ENCODE measurements at places on chromosomes 2 and 18. TPM values are rescaled to one million over a fixed set of nuclear protein-coding genes. Genes with fewer than 3 reads are reported as not detected.

CAVIN2 gene
- polyA plus RNA-seq: 58.2 TPM

QPCT gene
- 9.7 TPM for polyA plus RNA-seq

HOXD1 gene
- 1.5 TPM for polyA plus RNA-seq

PSMA8 gene
- 0.11 TPM for polyA plus RNA-seq

MYOM1 gene
- polyA plus RNA-seq: 472 TPM

RTP5 gene
- not detected for polyA plus RNA-seq

NGEF gene
- polyA plus RNA-seq: 1.8 TPM

ANKRD62 gene
- 0.04 TPM for polyA plus RNA-seq

GRCh38 chr2:160630801-160631590 is 137.4 kb upstream of the RBMS1 start:
- peak; percentile 76 for DNase-seq

GRCh38 chr2:677959-678550 is 849 bp upstream of the TMEM18 start:
- peak; percentile 53 for DNase-seq

GRCh38 chr18:8423051-8423557 is 186.1 kb upstream of the RAB12 start:
- DNase-seq: peak; percentile 18

DNA sequence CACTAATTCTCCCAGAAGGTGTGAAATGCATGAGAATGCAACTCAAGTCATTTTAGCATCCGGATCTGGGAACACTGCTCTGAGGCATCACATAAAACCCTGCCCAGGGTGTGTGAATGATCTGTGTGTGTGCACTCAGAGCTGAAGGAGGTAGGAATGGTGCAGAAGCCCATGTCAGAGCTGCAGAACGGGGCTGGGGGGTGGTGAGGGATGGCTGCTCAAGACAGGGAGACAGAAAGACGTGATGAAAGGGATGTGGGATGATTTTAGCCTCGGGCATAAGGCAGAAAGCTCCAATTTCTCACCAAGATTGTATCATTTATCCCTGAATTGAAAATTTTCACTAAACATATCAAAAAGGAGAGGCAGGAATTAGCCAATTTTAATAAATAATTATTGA is 369.1 kb downstream of the EIPR1 start:
- no peak for DNase-seq

DNA sequence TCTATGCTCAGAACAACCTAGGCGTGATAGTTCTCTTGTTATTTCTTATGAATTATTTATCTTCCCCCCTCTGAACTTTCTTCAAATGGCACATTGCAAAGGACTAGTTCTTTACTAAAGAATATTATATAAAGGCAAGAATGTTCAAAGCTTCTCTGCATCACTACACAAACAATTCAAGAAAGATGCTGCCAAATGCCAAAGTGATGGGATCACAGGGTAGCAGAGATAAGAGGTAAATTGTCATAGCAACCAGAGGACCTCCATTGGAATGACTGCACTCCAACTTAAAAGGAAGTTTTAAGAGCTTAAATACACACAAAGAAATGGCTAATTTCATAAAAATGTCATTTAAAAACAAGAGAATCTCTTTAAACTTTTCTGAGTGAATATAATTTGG is 72.8 kb downstream of the AQP4 start:
- DNase-seq: no peak

GRCh38 chr2:239224955-239225354 is 175.9 kb downstream of the HDAC4 start:
- no peak for DNase-seq

GRCh38 chr2:72999729-73000725 is 71.5 kb downstream of the SFXN5 start:
- DNase-seq: no peak

DNA sequence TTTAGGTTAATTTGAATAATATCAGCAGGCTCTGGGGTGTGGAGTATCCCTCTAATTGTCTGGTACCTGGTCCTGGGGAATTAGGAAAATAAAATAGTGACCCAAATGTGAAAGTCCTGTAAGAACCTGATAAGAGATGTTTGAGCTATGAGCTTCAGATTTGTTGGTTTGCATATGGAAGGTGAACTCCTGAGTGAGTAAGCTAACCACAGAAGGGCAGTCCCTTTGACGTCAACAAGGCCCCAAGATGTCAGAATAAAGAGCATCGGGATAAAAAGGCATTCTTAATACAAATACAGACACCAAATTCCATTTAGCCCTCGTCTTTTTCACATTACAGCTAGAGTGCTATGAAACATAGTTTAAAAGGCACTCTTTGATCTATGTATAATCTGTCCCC is 1366.3 kb upstream of the TMEFF2 start:
- DNase-seq: no peak

GRCh38 chr2:18194161-18194560 is 315.7 kb downstream of the KCNS3 start:
- DNase-seq: no peak

- DNase-seq: no peak
Measured at GRCh38 chr2:8480915-8481314, 200.9 kb upstream of the ID2 start.

DNA sequence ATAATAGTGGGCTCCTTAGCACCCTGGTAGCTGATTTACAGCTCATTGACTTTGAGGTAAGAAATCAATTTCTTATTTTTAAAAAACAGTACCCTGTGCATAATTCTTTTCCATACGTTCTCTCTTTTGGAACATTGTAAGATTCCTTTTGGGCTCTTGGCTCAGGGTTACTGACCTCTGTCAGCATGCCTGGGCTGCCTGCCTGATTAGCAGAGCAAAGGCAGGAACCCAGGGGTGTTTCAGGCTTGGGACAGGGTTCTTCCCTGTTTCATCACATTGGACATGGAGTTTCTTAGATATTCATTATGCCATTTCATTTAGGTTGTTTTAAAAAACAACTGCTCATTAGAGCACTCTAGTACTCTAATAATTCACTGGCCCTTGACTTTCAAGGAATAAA is 73.8 kb upstream of the ITM2C start:
- DNase-seq: no peak

- DNase-seq: no peak
Measured at GRCh38 chr2:207694811-207695281, 16.6 kb upstream of the CCNYL1 start.

DNA sequence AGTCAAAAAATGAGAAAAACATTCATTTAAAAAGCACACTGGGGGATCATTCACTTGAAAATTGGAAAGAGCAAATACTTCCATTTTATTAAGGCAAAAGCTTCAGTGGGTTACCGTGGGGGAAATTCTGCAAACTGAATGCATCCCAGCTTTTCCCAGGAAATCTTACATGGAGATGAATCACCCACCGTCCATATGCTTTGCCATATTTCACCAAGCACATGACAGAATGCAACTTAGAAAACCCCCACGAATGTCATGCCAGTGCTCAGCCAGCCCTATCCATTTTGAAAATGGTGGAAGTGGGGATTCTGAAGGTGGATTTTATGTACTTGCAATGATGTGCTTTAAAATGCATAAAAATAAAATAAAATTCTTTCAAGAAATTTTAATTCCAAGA is 485.5 kb upstream of the ID2 start:
- no peak for DNase-seq

GRCh38 chr2:218871345-218872302 is 9.0 kb upstream of the WNT10A start:
- no peak for DNase-seq

DNA sequence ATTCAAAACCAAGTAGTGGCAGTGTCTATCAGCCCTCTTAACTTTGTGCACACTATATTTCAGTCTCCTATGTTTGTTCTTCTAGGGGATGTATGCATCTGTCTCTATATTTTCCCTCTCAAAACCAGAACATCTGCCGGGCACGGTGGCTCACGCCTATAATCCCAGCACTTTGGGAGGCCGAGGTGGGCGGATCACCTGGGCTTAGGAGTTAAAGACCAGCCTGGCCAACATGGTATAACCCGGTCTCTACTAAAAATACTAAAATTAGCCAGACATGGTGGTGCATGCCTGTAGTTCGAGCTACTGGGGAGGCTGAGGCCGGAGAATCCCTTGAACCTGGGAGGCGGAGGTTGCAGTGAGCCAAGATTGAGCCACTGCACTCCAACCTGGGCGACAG is 9.9 kb upstream of the GAREM2 start:
- DNase-seq: no peak

DNA sequence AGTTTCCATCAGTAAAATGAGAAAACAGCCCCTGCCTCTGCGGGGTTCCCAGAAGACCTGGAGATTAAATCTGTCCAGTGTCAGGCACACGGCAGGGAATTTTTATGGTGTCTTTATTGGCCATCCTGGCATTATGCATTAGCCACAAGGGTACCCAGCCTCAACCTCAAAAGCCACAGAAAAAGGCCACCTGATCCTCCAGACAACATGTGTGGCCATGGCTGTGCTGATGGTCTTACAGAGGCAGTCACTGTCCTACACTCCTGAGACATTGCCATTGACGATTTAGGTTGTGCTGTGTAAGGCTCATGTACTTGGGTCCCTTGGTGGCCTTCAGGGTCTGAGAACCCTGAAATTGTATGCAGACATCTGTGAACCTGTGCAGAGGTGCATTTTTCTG is 115.6 kb downstream of the SMAD7 start:
- DNase-seq: no peak

DNA sequence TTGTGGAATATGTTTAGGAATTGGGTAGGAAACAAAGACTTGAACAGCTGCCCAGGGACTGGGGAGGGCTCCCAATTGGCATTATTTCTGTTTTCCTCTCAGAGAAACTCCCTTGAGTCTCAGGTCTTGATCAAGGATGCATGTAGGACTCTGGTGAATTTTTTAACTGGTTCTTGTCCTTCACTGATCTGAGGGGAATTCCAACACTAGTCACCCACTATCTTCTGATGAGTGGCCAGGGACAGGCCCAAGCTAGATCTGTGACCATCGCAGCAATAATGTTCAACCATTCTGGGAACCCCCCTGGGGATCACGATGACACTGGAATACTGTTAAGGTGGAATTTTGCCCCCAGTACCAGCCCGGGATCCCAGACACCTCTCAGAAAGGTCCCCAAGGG is 132.0 kb downstream of the SH3BP4 start:
- no peak for DNase-seq

DNA sequence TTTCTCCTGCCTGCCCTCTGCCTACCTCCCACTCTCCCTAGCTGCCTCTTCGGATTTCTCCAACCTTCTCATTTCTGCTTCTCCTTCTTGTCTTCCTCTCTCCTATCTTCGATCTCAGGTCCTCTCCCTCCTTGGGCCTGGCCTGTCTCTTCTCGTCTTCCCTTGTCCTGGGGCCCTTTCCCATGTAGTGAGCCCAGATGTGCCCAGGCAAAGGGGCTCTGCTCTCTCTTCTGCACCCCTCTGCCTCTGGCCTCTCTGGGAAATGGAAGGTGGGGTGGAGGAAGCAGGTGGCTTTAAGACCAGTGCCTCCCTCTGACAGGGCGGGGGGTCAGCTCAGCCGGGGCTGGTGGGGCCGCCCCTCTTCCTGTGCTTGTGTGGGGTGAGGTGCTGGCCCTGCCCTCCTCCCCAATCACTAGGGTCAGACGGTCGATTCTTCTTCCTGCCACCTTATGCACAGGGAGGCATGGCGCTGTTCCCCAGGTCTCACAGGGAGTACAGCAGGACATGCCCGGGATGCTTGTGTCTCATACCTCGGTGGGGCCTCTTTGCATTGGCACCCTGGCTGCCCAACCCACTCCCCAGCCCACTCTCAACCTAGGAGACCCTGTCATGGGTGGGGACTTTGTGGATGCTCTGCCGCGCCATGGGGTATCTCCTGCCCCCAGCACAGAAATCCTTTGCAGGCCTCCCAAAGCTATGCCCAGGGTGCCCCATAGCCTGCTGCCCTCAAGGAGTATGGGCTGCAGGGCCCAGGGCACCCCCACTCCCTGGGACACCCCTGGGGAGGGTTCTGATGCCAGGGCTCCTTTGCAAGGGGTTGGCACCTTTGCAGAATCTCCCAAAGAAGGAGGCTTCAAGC is 213.8 kb upstream of the HAAO start:
- DNase-seq: no peak

DNA sequence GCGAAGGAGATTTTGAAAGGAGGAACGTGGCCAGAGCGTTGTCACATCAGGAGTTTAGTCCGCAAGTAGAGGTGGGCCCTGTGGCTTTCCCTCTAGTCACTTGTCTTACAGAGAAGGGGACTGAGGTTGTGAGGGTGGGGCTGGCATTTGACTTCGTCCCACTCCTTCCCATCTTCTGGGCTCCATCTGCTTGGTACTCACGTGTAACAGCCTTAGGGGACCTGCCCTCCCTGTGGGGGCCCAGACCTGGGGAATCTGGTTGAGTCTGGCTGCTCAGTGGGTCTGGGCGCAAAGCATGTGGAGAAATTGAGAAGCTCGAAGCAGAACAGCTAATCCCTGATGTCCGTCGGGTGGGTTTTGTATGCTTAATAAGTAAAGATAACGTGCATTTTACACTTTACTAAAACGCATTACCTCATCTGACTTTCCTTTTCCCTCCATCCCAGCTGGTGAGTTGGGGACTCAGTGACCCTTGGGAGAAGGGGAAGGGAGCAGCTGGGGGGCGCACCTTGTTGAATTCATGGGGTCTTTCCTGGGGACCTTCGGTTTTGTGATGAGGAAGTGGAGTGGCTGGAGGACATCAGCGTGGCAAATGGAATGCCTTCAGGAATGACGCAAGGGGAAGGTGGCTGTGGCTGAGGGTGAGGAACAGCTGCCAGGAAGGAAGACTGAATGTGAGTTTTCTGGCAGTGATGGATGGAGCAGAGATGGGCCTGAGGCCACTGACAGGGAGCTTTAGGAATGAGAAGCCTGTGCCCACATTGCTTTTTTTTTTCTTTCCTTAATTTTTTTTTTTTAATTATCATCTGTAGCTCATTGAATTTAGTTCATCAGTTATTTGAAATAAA is 44.8 kb downstream of the ASAP2 start:
- DNase-seq: no peak

Data from muscle of back (tissue), 13 donors.